NCI-H1694 (cell line): ENCODE measurements at places on chromosomes 16 and 17.

- no peak for DNase-seq
These were observed 53.4 kb downstream of the HSD17B2 start for GRCh38 chr16:82088483-82088882.

DNA sequence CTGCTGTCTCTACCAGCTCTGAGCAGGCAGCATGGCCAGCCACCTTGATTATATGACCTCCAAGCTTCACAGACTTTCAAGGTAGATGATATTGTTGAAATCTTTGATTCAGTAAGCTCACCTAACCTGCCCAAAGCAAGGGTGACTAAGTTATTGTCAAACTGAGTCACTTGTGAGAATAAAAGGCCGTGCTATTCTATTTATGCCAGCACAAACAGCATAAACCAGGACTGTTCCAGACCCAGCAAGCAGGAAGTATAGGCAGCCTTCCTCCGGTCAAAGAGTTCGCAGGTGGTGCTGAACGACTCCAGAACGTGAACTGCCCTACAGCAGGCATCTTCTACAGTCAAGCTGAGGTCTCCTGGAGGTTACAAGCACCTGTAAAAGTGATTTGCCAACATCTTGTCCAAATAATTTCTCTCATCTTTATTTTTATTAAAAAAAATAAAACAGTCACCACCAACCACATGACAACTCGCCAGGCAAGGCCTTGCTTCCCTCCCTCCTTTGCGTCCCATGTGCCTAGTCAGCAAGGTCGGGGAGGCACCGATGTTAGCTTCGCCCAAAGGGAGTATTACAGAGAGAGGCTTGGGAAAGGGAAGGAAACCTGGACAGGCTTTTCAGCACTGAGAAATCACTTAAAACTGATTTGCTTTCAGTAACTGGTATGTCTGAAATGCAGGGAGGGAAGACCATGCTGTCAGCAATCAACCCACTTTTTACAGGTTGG, 10.8 kb downstream of the ARL2BP start:
- no peak for DNase-seq

DNA sequence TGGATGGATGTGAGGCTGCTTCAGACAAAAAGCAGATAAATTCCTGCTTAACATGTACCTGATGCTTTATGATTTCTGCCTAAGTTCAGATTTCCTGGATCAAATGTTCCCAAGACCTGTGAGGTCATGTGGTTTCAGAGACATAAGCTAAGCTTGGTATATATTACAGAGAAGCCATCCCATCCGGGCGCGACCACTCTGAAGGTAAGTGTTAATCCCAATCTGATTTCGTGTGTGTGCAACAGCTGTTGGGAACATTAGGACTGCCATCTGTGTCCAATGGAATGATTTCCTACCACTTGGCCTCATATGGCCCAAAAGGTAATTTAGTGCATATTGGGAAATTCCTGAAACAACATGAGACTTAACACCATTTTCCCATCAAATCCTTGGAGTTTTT, 199.1 kb downstream of the HS3ST3B1 start:
- no peak for DNase-seq

- no peak for DNase-seq
These were observed 92.6 kb upstream of the ASIC2 start for GRCh38 chr17:33385713-33386112.

DNA sequence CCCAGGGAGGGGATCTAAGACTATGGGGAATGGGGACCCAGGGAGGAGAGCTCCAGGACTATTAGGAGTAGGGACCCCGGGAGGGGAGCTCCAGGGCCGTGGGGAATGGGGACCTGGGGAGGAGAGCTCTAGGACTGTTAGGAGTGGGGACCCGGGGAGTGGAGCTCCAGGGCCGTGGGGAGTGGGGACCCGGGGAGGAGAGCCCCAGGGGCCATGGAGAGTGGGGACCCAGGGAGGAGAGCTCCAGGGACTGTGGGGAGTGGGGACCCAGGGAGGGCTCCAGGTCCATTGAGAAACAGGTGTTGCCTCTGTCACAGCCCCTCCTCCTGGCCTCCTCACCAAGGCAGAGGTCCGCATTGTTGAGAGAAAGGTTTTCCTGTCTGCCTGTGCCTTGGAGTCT, 16.0 kb downstream of the MPRIP start:
- DNase-seq: no peak

GRCh38 chr16:3155181-3155580, 20.4 kb downstream of the ZNF213 start:
- no peak for DNase-seq

DNA sequence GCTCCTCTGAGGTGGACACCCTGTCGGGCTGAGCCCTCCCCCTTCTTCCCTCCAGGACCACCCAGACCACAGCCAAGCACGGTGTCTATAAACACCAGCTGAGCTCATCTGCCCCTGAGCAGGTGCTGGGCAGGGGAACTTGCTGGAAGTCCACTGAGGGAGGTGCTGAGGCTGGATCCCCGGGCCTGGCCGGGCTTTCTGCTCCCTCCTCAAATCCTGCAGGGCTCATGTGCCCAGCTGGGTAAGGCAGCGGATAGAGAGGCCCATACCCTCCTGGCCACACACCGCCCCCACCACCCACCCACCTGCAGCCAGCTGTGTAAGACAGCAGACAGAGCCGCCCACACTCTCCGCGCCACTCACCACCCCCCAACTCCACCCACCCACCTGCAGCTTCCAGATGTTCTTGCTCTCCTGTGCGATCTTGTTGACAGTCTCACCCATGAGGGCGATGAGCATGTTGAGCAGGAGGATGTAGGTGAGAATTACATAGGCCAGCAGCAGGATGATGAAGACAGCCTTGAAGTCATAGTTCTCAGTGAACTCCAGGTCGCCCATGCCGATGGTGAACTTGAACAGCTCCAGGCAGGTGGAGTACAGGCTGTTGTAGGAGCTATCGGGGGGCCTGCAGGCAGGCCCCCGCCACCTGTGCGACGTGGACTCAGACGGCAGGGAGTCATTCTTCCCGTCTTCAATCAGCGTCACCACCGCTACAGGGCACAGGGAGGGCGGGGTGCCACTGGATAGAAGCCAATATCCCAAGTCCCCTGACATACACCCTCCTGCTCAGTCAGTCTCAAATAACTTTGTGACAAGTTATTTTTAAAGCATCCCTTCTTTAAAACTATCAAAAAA, 15.9 kb upstream of the TRPV3 start:
- no peak for DNase-seq

DNA sequence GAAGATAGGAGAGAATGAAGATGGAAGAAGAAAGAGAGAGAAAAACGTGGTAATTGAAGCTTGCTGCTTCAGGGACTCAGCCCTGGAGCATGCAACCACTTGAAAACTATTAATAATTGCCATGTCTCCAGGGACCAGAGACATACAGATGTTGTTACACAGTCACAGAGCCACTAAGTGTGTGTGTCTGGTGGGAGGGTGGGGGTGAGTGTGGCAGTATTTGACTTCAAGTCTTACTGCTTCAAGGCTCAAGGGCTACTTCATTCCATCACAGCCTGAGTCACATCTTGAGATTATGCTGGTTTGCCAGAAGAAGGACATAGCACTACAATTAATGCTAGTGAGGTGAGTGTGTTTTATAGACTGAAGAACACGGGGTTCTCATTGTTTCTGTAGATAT, 202.2 kb downstream of the CDH8 start:
- no peak for DNase-seq

DNA sequence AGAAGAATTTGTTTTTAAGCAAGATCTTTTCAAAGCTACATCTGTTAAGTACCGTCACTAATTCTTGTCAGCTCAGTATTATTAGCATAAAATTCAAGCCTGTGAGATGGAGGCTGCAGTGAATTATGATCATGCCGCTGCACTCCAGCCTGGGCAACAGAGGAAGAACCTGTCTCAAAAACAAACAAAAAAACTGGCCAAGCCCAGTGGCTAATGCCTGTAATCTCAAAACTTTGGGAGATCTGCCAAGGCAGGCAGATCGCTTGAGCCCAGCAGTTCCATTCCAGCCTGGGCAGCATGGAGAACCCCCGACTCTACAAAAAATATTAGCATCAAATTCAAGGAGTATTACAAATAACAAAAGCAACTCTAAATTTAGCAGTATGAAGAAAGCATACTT, 88.0 kb downstream of the STXBP4 start:
- DNase-seq: peak; percentile 2

DNA sequence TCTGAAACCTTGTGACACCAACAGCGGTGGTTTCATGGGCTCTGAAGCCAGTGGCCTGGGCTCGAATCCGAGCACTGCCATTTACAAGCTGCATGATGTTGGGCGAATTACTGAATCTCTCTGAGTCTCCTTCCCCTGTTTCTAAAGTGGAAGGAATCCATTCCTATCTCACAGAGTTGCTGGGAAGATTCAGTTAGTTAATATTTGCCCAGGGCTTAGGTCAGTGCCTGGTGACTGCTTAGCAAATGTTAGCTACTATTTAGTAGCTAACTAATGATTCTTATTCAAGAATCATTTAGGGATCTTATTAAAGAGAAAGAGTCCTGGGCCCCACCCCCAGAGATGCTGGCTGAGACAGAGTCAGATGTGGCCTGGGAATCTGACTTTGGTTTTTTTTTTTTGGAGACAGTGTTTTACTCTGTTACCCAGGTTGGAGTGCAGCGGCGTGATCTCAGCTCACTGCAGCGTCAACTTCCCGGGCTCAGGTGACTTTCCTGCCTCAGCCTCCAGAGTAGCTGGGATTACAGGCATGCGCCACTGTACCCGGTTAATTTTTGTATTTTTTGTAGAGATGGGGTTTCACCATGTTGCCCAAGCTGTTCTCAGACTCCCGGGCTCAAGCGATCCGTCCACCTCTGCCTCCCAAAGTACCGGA, 33.6 kb upstream of the RAI1 start:
- no peak for DNase-seq

GRCh38 chr17:17419631-17420030, 57.2 kb upstream of the MED9 start:
- DNase-seq: no peak

DNA sequence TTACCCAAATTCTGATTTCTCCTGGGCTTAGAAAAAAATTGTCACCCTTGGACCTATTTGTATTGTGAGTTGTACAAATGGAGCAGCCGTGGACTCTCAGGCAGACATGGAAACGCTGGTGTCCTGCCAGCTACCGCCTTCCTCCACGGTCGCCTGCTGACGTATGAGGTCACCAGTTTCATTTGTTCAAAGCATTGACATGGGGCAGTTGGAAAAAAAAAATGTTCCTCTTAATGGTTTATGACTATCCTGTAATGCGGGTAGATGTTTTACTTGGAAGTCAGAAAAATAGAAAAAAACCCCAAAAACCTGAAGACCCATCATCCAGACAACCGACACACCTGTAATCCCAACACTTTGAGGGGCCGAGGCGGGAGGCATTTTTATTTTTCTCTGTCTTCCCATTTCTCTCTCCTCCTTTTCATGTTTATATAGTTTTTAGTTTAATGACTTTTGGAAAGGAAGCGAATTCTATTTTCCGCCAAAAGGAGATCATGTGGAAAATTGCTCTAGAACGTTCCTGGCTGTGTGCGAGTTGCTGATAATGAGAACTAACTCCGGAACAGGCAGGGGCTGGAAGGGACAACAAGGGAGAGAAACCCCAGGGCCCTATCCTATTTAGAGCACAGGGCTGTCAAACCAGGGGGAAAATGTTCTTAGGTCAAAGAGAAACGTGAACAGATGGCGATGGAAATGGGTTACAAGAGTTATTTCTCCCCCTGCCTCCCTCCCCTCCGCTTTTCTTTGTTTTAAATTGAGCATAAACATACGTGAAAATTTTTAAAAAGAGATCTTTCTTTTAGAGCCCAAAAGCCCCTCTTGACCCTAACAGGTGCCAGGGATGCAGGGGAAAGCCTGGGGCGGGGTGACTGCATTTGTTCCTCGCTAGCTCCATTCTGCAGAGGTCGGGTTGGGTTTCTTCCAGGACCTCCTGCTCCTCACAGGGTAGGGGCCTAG, 13.7 kb downstream of the DNAH17 start:
- peak; percentile 61 for DNase-seq

DNA sequence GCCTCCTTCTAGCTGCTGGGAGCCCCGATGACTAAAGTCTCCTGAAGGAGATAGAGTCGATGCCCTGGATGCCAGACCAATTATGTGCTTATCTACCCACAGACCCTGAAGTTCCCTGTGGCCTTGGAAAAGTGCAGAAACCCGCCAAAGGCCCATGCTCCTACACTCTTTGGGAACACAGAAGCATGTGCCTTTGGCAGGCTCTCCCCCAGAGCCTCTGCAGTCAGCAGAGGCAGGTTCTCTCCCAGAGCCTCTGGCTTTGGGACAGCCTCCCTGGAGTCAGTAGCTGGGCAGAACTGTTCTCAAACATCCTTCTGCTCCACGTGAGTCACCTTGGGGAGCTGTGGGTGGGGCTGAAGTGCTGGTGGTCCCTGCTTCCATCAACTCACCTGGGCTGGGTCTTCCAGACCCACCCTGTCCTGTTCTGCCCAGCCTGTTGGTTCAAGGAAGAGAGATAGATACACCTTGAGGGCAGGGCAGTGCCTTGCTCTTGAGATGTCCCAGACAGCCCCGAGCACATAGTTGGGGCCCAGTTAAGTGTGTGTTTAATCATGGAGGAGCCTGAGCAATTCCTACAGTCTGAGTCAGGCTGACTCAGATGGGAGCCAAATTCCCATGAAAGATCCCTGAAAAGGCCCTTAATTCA, 3.2 kb upstream of the CDK5RAP3 start:
- DNase-seq: no peak

DNA sequence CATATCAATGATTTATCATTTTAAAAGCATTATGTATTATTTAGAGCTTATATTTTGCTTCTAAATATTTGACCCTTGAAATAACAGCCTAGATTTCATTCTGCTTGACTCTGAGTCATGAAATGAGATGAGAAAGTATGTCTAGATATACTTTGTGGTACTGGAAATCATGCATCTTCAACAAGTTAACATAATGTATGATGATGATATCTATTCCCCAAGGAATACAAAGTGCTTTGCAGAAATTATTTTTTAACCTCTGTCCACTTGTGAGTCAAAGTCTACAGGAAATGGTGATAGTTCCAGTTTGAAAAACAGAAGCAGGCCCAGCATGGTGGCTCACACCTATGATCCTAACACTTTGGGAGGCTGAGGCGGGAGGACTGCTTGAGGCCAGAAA, 36.1 kb downstream of the GOSR1 start:
- DNase-seq: no peak

GRCh38 chr17:28177351-28177750, 134.9 kb downstream of the NLK start:
- no peak for DNase-seq

DNA sequence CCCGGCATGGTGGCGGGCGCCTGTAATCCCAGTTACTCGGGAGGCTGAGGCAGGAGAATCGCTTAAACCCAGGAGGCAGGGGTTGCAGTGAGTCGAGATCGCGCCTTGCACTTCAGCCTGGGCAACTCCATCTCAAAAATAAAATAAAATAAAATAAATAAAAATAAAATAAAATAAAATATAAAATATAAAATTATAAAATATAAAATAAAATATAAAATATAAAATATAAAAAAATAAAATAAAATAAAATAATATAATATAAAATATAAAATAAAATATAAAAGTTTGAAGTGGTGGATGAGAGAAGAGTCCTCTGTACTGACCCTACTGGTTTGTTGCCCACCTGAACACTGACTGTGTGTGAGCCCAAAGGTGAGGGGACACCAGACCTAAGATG, 15.2 kb downstream of the CCDC42 start:
- no peak for DNase-seq
